ENCODE measurements at places on chromosomes 4 and X.

GRCh38 chr4:94416335-94416734 is 35.4 kb upstream of the PDLIM5 start:
- DNase-seq, result no peak

- DNase-seq, result no peak
Observed at GRCh38 chr4:81215931-81216330, 909 bp upstream of the PRKG2 start.

DNA sequence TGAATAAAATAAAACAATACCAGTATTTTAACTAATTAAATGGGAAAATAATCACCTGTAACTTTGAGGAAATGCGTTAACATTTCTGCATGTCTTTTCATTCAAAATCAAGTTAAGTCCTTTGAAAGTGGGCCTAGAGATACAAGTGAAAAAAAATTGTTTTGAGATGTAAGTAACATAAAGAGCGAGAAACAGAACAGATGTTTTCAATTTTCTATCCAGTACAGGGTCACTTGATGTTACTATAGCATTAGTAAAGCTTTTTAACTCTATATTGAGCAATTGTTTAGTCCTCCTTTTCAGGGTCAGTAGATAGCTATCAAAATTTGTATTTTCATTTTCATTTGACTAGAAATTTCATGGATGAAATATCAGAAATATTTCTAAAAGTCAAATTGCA is 761.4 kb downstream of the CCSER1 start:
- no peak for DNase-seq

DNA sequence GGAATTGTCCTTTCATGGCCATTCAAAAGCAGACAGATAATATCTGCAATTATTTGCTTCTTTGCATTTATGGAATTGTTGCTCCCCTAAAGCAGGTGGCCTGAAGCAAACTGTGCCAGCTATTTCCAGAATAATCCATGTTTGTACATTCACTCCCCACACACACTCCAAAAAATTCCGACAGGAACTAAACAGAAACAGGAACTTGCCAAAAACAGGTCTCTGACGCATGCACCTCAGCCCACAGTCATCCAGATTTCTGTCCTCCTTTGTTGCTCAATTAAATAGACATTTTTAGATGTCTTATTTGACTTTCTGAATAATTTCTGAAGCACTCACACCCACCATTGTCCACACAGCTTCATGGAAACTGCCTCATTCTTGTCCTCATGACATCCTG is 71.5 kb upstream of the EDNRA start:
- no peak for DNase-seq

DNA sequence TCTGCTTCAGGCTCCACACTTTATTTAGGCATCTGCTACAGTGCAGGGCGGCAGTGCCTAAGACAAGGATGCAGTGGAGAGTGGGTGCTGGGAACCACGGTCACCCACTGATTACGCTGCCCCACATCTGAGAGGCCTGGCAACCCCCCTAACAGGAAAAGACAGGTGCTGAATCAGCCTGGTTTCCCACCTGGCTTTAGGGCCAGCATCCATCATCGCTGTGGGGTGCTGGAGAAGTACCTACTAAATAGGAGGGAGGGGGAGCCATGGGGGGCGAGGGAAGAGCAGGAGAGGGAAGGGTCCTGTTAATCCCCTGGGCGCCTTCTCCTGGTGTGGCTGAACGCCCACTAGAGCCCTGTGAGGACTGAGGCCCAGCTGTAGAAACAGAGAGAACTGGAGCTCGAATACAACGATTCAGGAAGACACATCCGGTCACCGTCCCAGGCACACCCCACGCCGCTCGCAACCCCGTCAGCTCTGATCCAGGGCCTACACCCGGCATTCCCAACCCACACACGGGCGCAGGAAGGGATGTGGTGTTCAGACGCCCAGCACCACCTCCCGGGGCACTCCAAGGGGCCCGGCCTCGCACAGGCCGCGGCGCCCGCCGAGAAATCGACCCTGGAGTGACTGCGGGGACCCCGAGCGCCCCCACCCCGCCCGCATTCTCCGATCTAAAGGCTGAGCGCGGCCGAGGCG is 554 bp downstream of the DCTD start:
- peak; percentile 83 for DNase-seq

- DNase-seq, result peak; percentile 35
Observed at GRCh38 chr4:53601251-53601764, 10.0 kb upstream of the LNX1 start.

- no peak for DNase-seq
Observed at GRCh38 chr4:69689599-69689998, 36.6 kb upstream of the UGT2A1 start.

DNA sequence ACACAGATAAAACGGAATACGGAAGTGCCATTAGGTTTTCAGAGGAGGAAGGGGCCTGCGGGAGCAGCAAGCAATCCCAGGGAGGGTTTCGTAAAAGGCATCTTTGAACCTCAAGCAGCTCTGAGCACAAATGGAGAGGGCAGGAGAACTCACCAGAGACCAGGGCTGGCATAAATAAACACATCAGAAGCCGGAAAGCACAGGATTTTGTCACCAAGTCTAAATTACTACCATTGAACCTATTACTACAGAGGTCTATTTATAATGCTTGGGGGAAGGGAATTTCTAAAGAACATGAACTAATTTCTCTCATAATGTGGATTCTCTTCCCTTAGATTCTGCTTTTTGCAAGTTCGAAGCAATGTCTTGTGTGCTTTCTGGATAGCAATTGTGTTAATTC is 39.6 kb upstream of the MBTPS2 start:
- DNase-seq, result no peak

GRCh38 chr4:8220661-8221450 is 21.8 kb downstream of the SH3TC1 start:
- peak; percentile 64 for DNase-seq

DNA sequence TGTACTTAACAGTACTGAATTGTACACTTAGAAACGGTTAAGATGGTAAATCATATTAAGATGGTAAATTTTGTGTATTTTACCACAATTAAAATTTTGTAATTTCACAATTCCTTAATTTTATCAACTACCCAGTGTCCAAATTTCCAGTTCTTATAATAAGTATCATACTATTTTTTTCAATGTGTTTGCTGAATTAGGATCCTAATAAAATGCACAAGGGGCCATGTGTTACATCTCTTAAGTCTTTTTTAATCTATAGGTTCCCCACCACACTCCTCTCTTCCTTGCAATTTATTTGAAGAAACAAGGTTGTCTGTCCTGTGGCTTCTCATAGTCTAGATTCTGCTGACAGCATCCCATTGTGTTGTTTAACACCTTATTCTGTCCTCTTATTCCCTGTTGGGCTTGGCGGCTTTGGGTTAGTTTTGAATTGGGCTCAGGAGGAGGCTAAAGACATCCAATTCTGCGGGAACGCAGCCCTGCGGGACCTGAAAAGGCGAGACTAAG is 533 bp upstream of the SYAP1 start:
- peak; percentile 68 for DNase-seq

- no peak for DNase-seq
Observed at GRCh38 chr4:143417679-143418403, 81.2 kb downstream of the GAB1 start.

DNA sequence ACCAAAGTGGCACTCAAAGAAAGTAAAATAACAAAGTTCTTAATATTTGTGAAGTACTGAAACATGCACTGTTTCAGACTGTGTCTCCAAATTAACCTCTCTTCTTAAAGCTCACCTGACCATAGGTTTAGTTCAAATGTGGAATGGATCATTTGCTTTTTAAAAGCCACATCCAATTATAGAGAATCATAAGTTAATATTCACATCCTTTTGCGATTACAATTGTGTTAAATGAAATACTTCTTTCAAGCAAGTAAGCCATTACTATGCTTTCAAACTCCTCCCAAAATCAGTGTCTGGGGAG is 95.3 kb upstream of the PTPN13 start:
- DNase-seq, result no peak

- no peak for DNase-seq
Observed at GRCh38 chr4:98536631-98537030, 121.8 kb downstream of the TSPAN5 start.

DNA sequence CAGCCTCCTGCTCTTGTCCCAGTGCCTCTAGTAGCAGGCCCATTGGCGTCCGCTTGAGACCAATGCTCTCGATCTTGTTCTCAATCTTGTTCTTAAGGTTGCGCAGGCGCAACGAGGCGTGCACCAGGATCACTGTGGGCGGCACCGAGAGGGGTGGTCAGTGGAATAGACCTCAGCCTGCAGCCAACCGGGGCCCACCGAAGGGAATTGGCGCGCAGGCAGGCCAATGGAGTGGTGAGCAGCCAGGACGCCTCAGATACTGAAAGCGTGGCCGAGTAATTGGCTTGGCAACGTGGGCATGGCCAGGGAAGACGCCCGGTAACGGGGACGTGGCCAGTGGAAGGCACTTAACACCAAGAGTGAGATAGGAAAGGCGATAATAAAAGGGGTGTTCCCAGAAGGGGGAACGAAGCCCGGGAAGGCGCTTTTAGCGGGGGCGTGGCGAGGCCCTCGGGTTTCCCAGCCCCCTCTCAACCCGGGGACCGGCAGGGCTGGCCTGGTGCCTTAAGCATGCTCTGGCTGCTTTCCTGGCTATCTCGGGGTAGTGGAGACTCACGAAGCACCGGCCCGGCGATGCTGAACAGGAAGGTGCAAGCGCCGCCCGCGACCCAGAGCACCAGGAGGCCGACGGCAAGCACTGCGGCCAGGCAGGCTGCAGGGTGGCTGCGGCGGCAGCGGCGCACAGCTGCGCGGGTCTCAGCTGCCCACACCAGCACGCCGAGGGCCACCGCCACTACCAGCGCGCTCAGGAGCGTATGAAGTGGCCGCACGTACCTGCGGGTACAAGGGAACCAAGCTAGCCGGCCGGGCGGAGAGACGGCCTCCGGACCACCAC is 1.7 kb downstream of the PRAF2 start:
- DNase-seq, result peak; percentile 83

DNA sequence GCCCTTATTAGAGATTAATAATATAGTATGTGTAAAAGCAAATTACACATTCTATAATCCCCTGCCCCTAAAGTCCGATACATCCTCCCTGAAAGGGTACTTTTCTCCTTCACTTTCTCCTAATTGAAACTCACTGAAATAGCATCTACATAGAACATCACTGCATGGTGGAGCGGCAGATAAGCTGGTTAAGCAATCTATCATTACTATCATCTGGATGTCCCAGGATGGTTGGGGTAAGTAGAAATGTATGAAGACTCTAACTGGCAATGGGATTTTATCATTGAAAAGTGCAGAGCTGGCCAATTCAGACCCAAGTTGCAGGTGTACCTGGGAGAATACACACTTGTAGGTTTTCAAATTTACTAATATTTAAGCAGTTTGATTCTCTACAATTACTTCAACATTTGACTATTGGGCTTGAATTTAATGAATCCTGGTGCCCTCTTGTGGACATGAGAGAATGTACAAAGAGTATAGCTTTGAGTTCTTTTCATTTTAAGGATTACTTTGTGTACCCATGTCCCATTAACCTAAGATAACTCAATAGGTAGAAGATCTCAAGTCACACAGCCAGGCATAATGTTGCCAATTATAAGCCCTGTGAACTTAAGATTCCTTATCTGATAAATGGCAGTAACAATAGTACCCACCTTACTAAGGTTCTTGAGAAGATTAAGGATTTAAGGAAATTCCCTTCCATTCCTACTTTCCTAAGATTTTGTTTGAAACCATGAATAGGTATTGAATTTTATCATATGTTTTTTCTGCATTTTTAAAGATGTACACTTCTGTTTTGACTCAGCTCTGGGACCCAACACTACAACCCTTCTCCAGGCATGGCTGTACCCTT is 69.8 kb downstream of the SHROOM3 start:
- no peak for DNase-seq

- DNase-seq, result no peak
Observed at GRCh38 chrX:140918398-140919038, 83.9 kb upstream of the SPANXB1 start.

GRCh38 chr4:82519072-82519471 is 42.7 kb downstream of the TMEM150C start:
- DNase-seq, result no peak

- no peak for DNase-seq
Observed at GRCh38 chr4:24764345-24764744, 31.0 kb upstream of the SOD3 start.

GRCh38 chr4:24799544-24800324 is 4.4 kb downstream of the SOD3 start:
- DNase-seq, result no peak

- peak; percentile 94 for DNase-seq
Observed at GRCh38 chr4:37976991-37977470, 16.8 kb downstream of the PTTG2 start.

GRCh38 chr4:102089850-102090621 is 255.2 kb downstream of the SLC39A8 start:
- no peak for DNase-seq

DNA sequence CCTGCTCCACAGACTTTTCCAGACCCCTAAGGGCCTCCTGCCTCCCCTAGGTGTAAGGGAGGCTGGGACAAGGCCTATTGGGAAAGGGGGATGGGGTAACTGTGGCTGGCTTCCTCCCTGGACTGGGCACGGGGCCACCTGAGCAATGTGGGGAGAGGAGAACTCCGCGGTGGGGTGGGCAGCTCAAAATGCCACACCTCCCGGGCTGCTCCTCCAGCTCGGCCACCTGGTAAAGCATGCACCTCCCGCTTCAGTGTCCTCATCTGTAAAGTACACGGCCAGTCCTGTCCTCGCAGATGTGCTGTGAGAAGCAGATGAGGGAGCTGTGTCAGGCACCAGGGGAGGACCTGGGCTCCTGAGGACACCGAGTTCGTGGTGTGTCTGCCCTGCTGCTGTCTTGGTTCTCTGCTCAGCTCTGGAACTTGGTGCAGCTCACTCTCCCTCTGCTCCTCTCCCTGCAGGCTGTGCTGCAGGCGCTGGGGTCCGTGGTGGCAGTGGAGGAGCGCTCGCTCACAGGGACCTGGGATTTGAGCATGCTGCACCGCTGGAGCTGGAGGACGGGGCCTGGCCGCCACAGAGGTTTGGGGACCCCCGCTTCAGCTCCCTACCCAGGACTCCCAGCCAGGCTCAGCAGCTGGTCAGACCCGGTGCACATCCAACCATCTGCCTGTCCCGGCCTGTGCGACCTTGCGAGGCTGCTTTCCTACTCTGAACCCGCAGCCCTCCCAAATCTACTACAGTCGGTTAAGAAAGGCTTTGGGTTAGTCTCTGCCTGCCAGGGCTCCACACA is 20.8 kb upstream of the MRFAP1 start:
- no peak for DNase-seq

- DNase-seq, result no peak
Observed at GRCh38 chr4:34720571-34720970, 1523.7 kb downstream of the ARAP2 start.

DNA sequence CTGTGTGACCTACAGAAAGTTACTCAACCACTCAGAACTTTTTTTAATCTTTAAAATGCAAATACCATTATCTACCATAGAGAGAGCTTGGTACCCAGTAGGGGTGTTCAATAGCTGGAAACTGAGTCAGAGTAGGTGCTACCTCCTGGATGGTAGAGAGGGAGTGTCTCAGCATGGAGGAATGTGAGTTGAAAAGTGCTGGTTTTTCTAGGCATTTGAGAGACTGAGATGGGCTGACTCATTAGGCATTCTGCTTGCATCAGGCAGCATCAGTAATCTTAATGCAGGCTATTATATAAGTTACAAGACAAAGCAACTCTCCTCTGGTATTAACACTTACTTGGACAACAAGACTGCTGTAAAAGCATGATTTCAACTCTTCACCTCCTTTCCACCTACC is 70.9 kb upstream of the ARHGEF9 start:
- DNase-seq, result no peak

Data from Right ventricle myocardium inferior (tissue), 1 donor.